Stimulated activated naive CD4-positive, alpha-beta T cell (primary cell): ENCODE measurements at places on chromosomes 12 and 14.

GRCh38 chr14:61582815-61583214 is 112.5 kb upstream of the HIF1A start:
- no peak for DNase-seq

DNA sequence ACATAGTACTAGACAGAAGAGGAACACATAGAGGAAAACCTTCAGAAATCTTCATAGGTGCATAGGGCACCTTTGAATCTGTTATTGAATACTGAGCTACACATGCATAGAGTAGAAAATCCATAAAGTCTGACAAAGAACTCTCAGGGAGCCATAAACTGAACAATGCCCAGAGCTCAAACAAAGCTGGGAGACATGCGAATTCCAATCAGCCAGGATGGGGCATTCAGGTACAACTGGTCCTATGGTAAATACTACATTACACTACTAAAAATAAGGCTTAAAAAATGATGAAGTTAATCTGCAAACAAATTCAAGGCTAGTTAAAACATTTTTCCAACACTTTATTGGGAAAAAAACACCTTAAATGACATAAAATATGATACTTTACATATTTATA is 259.7 kb downstream of the DIO2 start:
- no peak for DNase-seq

DNA sequence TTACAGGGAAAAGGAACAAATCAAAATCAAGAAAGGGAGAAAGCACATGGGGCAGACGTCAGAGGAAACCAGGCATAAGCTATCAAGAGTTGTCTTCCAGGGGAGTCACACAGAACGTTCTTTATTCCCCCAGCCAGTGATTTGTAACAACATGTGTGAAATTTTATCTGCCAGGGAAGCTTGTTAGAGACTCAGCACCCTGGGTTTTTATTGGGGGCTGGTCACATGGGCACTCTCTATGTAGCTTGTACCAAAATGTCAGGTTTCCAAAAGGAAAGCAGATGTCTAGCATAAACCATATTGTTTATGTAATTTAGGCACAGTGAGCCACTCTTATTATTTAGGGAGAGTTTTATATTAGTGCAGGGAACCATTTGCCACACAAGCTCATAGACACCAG is 440.4 kb upstream of the DCN start:
- DNase-seq, result no peak

GRCh38 chr14:38818555-38818954 is 284.5 kb downstream of the SEC23A start:
- DNase-seq, result no peak

GRCh38 chr14:75229661-75230139 is 48.9 kb upstream of the FOS start:
- no peak for DNase-seq

- DNase-seq, result no peak
These were observed 9.3 kb downstream of the ANKRD33 start for GRCh38 chr12:51897181-51897580.

- DNase-seq, result no peak
These were observed 44.4 kb upstream of the IQSEC3 start for GRCh38 chr12:22190-22529.

GRCh38 chr12:98260276-98260675 is 255.1 kb upstream of the TMPO start:
- no peak for DNase-seq

- DNase-seq, result no peak
These were observed 1217.9 kb downstream of the VRK1 start for GRCh38 chr14:98014851-98015615.

- DNase-seq, result no peak
These were observed 42.4 kb downstream of the CACNA2D4 start for GRCh38 chr12:1876086-1876485.

DNA sequence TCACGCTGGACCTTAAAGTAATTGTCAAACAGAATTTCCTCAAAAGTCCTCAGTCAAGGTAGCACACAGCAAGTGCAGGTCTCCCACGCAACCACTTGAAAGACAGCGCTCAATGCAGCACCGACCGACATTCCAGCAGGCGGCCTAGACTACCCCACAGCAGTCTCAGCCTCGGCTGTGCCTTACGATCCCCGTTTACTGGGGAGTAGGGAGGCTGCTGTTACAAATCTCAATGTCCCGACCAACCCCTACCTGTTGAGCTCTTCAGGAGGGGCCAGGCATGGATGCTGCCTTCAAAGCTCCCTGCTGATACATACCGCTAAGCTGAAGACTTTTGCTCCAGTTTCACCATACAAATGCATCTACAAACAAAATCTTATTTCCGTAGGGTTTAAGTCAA is 21.8 kb downstream of the VPS37B start:
- peak; percentile 60 for DNase-seq

GRCh38 chr12:2456813-2457186 is 338.0 kb upstream of the FKBP4 start:
- no peak for DNase-seq

- no peak for DNase-seq
These were observed 442.5 kb downstream of the NELL2 start for GRCh38 chr12:44433659-44434058.

- no peak for DNase-seq
These were observed 340.2 kb downstream of the DPF3 start for GRCh38 chr14:72553656-72554055.

DNA sequence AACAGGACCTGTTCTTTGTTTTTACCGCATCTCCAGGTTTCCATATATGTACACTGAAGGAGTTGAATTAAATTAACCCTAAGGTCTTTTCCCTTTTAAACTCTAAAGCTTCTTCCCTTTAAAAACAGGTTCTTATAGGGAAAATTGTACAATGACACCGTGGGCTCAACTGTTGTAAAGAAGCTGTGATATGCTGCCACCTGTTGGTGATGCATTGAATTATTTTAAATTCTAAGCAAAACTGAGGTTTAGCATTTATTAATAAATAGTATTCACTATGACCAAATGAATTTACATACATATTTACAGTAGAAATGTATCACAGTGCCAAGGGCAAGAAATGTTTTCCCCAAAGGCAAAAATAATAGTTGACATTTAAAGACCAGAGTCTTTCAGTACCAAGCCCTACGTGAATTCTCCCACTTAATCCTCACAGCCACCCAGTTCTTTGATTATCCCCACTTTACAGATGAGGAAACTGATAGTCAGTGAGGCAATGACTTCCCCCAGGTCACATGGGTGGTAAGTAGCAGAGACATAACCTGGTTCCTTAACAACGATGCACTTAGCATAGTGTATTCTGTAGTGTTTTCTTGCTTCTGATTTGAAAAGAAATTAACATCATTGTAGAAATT is 35.7 kb upstream of the TMEM263 start:
- no peak for DNase-seq

DNA sequence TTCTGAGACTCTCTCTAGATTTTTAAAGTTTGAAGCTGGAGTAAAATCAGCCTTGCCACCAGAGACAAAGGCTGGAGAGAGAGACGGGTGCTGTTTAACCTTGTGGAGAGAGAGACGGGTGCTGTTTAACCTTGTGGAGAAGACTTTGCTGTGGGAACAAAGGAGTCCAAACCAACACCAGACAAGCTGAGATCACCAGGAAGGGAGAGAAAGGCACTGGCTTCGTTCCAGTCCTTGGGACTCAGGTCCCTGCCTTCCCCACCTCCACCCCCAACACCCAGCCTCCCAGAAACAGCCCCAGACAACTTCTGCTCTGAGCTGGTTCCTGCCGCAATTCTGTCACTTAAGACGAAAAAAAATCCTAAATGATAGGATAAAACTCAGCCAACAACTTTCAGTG is 1389.3 kb downstream of the AACS start:
- no peak for DNase-seq

DNA sequence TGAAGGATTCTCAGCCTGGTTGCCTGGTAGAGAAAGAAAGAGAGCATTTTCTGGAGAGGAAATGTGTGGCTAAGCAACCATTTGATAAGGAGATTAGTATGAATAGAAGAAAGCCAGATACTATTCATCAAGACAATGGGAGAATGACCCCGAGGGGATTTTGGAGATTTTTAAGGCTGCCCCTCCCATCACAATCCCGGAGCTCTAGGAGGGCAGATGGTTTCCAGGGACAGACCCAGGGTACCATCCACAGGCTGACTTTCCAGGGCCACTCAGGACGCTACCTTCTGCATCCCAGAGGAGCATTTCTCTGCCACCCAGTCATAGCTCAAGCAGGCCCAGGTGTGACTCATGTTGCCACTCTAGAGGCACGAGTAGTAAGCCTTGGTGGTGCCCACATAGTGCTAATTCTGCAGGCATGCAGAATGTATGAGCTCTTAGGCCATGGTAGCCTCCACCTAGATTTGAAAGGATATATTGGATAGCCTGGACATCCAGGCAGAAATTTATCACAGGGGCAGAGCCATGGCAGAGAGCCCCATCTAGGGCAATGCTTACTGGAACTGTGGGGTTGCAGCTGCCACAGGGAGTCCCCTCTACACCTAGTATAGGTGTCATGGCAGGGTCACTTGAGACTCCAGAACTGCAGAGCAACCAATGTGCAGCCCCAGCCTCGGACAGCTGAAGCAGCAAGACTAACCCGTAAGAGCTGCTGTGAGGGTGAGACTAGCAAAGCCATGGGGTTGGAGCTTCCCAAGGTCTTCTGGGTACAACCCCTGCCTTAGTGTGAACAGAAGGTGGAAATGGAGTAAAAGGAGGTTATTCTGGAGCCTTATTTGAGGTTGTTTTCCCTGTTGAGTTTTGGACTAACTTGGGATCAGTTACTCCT is 366.0 kb downstream of the ZFP36L1 start:
- no peak for DNase-seq

DNA sequence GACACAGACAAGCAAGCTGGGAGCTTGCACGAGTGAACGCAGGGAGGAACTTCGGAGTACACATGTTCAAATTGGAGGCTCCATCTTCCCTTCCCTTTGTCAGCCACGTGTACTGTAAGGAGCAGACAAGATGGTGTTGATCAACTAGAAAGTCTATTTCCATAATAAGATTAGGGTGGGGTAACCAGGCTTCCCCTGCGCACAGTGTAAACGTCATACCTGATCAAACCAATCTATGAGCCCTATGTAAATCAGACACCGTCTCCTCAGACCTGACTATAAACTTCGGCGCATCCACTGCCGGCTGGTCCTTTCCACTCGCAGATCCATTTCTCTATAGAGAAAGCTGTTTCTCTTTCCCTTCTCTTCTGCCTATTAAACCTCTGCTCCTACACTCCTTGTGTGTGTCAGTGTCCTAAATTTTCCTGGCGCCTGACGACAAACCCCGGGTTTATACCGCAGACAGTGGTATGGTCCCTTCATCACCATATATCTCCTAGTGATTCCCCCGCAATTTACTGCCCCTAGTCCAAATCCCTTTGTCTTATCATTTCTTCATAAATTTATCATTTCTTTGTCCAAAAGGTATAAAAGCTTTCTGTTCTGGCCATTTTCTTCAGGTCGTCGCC is 7.5 kb upstream of the ETFBKMT start:
- no peak for DNase-seq

DNA sequence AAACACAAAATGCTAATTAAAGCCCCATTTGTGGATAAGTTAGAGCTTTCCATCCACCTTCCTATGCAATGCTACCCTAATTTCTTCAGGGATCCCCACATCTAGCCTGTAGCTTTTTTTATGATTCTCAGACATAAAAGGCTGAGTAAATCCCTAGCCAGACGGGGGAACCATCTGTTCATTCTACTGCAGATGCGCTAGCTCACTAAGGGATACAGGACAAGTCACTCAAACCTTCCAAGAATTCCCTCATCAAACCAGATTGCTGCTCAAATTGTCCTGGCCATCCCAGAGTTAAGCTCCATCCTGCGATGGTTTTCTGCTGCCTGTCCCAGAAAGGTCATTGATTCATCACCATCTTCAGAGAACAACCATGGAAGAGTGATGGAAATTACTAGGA is 56.7 kb downstream of the MYRFL start:
- DNase-seq, result no peak

DNA sequence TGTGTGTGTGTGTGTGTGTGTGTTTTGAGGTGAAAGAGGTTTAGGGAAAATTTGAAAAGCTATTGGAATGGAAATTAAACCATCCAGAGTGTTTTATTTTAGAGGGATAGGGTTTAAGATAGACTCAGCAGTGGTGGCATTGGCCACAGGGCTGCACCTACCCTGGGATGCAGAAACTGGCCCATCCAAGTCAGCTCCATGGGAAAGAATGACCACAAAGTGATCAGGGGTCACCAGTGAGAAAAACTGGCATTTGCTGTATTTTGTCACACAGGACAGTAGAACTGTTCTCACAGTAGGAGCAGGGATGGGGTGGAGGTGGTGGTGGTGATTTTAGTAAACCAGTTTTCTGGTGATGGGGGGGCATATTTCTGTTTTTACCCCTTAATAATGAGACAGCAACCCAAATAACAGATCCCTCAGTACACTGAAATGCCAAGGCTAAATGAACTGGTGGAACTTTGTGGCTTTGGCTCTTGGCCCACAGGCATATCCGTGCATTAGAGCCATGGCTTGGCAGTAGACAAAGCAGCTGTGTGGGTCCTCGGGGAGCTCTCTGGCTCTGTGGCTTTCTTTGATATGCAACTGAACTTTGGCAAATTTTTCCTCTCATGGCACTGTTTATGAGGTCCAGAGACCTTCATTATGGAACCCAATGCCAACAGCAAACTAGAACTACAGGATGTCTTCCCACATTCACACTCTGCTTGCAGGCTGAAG is 348.3 kb downstream of the ZFP36L1 start:
- DNase-seq, result no peak

GRCh38 chr12:60926256-60926655 is 1330.4 kb downstream of the SLC16A7 start:
- DNase-seq, result no peak

DNA sequence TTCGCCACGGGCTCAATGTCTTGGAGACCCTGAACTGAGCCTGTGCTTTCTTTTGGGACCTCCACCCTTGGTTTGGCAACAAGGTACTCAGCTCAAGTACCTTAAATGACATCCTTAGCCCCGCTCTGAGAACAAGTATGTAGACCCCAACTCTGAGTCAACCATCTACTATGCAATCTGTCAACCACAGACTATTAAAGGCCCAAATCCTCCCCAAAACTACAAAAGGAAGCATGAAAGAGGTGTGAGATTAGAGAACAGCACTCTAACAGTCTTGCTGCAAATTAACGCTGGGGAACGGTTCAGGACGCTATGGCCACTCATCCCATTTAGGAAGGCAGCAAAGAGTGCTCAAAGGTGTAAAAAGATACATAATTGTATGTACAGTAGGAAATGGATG is 52.1 kb downstream of the CCDC88C start:
- no peak for DNase-seq

DNA sequence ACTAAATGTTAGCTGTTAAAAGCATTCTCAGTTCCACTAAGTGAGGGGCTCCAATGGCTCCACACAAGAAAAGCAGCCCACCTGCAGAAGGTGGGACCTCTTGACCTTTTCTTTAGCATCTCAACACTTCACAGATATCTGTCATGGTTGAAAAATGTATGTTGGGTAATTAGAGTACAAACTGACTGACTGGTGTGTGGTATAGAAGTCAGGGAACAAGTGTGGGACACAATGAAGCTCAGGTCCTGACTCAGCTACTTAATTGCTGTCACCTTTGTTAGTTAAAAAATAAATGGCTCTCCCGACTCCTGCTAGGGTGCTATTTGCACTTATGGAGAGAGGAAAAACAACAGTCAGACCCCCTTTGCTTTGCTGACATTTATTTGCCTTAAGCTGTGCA is 299.0 kb downstream of the TTC6 start:
- DNase-seq, result no peak

- no peak for DNase-seq
These were observed 8.1 kb downstream of the GLT1D1 start for GRCh38 chr12:128861226-128862016.

- no peak for DNase-seq
These were observed 246.2 kb upstream of the LRIG3 start for GRCh38 chr12:59166457-59166856.

GRCh38 chr14:24883576-24883975 is 166.4 kb downstream of the STXBP6 start:
- no peak for DNase-seq
